ENCODE measurements at places on chromosomes 3 and 15.

- DNase-seq: no peak
Observed at GRCh38 chr15:57665939-57666338, 40.6 kb upstream of the POLR2M start.

DNA sequence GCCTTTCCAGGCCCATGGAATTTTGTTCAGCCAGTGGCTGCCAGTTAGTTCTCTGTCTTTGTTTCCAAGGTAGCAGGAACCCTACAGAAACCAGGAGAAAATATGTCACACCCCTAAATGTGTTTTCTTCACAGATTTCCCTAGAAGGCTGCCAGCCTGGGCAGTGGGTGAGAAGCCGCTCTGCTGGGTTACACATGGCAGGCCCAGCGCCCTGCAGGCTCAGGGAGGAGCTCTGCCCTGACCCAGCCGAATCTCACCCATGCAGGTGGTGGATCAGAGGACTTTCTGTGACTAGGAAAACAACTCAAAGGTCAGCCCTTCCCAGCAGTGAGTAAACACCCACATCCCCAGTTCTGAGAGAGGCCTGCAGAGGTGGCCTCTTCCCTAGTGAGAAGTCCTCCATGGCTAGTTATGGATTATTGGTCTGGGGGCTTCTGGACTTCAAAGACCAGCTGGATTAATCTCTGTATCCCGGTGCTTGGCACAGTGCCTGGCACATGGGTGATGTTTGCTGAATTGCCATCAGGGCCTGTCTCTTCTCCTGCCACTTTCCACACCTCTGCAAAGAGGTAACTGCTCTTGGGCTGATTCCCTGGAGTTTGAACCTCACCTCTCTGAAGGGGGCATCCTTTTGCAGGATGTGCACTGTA, 34.7 kb upstream of the BDH1 start:
- DNase-seq: no peak

GRCh38 chr3:170228093-170228766, 6.0 kb downstream of the PRKCI start:
- no peak for DNase-seq

- DNase-seq: no peak
Observed at GRCh38 chr3:71237672-71238071, 345.9 kb downstream of the FOXP1 start.

DNA sequence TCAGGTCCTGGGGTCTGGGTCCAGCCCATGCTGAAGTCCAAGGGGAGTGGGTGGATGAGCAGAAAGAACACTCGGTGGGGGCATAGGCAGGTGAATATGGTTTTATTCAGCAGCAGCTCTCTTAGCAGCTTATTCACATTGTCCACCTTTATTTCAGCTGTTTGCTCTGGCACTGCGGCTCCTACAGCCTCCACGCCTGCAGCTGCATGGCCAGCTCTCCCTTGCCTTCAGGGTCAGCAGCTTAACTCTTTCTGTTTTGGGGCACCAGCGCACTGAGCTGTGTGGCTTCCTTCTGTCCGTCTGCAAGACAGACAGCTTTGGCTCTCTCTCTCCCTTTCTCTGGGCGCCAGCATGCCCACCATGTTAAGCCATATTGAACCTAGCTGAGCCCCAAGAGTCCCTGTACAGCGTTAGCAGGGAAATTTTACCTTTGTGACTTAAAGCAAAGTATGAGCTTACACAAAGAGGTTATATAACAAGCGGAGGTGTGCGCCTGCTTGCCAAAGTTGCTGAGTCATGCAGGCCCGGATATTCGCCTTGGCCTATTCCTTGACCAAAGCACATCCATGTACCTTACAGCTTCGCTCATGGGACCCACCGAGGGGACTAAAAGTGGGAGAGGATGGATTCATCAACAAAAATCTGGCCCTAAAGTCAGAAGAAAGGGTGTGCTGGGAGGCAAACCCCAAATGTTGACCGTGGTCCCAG, 170.1 kb upstream of the PFN2 start:
- no peak for DNase-seq

DNA sequence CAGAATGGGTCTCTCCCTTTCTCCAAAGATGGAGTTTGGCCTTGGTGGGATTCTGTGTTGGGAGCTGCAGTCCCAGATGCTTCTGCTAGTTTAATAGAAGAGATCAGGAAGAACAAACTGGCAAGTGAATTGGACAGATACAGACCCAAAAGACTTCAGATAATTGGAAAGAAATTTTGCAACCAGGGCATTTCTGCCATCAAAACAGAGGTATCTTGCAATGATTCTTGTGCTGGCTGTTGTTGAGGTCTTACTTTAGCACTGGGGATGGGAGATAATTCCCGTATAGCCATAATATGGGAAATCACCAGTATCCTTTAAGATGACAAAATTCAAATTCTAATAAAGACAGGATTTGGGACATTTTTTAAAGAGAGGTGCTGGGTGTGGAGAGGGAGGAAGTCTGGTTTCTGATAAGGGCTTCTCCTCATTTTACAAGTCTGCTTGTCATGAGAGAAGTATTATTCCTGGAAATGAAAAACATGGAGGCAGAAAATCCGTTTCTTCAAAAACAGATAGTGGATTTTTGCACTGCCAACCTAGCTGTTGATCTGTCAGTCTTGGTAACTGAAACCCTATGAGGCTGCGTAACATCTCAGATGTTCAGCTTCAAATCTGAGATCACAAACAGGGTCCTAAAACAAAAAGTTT, 40.1 kb downstream of the FNDC3B start:
- DNase-seq: no peak

DNA sequence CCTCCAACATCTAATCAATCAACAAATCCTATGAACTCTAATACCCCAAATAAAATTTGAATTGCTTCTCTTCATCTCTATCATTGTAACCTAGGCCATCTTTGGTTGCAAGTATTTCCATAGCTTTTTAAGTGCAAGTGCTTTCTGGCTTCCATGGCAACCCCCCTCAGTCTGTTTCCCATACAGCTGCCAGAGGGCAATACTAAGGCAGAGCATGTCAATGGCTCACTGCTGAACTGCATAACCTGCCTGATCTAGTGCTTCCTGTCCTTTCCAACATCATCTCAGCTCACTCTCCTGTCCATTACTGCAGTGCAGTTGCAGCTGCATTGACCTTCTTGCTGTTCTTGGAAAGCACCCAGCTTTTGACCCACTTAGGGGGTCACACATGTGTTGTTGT, 198.4 kb downstream of the WNT5A start:
- DNase-seq: no peak

DNA sequence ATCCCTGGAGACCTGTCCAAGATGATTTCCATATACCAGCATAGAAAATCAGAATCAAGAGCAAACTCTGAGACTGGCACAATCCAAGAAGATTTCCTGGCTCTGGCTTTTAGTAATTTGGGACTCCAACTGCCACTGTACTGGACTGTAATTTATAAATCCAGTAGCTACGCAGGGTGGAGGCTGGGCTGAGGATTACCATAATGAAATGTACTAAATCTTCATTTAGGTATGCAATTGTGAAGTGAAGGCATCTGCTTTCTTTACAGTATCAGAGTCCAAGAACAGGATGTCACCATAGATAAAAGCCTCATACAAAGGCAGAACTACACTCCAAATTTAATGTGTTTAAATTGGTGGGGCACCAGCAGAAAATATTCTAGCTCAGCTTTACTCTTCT, 46.5 kb downstream of the TMEM39A start:
- DNase-seq: no peak

- no peak for DNase-seq
Observed at GRCh38 chr15:65896236-65896635, 26.9 kb downstream of the RAB11A start.

GRCh38 chr3:154062513-154062912, 58.7 kb upstream of the ARHGEF26 start:
- DNase-seq: no peak

DNA sequence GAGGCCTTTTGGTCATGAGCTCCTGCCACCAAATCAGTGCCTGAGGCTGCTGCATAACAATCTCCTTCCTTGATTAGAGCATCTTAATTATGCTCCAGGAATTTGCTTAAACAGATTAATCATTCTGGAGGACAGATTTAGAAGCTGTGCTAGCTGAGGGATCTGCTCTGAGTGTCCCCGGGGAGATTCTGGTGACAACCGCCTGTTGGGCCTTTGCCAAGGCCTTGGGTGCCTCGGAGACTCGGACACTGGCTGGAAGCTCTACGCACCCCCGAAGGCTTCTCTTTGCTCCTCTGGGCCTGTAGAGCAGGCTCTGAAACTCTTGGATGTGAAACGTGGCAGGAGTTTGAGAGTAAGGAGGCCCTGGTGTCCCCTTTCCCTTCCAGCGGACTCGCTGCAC, 264.1 kb downstream of the CD47 start:
- no peak for DNase-seq

GRCh38 chr3:153410517-153410916, 248.5 kb downstream of the RAP2B start:
- DNase-seq: no peak

DNA sequence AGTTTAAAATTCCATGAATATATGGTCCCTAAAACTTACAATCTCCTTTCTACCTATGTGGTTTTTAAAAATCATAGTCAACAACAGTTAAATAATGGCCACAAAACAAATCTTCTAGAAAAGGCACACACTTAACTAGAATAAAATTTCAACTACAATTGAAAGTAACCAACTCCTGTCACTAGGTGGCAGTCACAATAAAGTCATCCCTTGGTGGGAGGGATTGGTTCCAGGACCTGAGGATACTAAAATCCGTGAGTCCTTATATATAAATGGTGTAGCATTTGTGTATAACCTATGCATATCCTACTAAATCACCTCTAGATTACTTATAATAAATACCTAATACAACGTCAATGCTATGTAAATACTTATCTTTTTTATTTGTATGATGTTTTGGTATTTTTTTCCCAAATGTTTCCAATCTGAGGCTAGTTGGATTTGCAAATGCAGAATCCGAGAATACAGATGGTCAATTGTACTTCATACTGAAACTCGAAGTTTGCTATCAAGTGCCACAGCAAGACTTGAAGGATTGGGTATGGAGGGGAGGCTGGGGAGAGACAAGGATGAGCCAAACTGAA, 172.6 kb downstream of the FMN1 start:
- no peak for DNase-seq

GRCh38 chr3:48516571-48516970, 12.6 kb upstream of the SHISA5 start:
- no peak for DNase-seq

DNA sequence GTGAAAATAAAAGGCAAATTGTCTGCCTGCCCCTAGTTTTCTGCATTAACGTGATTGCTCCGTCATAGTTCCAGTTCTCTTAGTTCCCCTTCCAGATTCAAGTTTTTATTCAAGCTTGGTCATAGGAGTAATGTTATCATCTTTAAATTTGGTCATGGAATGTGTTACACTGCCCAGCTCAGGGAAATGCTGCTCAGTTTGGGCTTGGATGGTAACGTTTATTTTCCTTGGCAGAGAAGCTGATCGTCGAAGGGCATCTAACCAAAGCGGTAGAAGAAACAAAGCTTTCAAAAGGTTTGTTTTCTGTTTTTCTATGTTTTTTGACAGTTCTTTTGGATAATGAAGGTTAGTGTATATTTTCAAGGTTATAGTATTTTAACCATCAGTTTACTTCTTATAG, 118.4 kb upstream of the FLNB start:
- no peak for DNase-seq

DNA sequence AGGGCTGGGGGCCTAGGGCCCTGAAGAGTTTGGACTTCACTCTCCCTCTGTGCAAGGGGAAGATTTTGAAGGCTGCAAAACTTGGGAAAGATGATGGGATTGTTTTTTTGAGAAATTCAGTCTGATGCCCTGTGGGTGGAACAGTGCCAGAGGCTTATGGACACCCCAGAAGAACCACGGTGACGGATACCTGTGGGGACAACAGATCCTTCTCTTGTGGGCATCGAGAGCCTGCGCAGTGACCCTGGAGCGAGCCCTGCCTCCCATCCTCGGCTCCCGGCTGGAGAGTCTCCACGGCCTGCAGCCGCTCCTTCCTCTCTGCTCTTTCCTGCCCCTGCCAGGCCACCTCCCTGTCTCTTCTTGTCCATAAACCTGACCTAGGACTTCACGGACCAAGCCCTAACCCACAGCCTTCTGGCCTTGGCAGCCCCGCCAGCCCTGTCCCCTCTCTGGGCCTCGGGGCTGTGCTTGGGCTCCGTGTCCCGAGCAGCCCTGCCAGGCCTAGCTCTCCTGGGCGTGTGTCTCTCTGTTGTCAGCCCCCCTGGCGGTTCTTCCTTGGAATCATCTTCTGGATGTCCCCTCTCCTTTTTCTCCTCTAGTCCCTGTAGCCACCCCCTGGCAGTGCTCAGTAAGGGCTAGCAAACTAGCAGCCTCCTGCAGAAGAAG, 98.4 kb downstream of the VGLL4 start:
- no peak for DNase-seq

DNA sequence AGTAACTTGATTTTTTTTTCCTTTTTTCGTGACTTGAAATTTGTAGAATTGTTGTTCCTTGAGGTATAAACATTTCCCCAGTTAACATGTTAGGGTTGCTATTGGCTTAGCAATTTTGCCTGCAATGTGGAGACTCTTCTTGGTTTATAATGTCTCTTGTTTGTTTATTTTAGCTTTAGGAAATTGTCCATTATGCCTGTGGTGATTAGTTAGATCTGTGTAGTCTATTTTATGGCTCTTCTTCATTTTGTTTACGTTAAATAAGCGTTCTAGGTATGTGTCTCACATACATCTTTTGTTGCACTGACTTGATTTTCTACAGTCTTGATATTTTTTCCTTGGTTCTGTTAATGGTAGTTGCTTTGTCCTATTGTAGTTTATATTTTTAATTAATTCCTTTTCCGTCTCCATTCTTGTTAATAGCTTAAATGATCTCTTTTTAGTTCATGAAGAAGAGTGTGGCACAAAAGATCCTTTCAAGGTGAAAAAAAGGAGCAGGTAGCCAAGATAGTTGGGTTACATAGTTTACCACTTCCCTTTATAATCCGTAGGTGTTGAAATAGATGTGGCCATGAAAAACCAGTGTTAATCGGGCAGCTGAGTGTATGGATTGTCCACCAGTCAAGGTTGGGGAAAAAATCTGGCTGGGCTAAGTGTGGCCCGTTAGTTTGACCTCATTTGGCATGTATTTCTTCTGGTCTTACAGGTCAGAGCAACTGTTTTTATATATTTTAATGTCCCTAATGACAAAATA, 12.1 kb downstream of the IQGAP1 start:
- no peak for DNase-seq

GRCh38 chr15:68364660-68365035, 67.3 kb downstream of the ITGA11 start:
- no peak for DNase-seq

GRCh38 chr3:196931157-196931556, 11.2 kb downstream of the NCBP2 start:
- DNase-seq: no peak

DNA sequence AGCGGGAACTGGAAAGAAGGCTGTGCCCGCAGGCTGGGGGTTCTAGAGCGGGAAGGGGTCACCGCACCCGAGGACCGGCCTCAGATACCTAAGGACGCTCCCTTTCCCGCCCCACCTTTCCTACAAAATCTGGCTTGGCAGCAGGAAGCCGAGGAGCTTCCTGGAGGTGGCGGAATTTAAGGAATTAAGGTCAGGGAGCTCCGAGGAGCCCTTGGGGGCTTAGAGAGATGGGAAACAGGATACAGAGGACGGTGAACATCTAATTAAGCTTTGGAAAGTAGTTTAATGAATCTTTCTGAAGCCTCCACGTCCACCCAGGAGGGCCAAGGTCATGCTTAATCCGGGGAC, 507 bp upstream of the AP3B2 start:
- no peak for DNase-seq

GRCh38 chr3:147851062-147851461, 441.9 kb downstream of the ZIC1 start:
- no peak for DNase-seq

All from NT2/D1 (cell line).